ENCODE measurements at places on chromosomes 11 and 22.

DNA sequence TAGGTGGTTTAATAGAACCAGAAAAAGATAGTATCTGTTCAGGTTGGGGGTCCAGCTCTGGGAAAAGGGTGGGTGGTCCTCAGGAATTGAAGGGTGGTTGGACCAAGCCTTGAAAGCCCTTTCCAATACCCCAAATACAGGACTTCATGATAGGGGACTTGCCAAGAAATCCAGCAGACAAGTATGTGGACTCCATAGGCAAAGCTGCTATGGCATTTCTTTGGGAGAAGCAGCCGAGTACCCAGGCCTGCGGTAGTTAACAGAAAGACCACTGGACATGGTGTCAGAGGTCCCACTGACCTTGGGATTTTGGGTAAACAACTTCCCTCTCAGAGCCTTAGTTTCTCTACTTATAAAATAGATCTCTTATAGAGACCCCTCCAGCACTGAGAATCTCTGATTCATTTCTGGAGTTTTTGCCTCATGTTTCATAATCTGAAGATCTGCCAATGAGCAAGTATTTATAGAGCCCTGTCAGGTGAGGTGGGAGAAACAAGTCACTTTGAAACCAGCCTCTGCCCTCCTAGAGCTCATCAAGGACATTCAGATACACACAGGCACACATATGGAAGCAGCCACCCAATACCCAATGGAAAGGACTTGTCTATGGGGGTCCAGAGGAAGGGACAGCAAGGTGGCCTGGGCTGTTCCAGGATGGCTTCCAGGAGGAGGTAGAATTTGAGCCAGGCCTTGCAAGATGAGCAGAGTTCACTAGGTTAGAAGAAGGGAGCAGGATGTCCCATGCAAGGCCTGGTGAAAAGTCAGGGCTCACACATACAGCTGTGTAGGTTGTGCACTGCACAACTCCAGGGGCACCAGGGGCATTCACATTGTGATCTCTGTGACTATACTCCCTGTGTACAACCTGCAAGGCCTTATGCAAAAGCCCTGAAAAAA, 31.0 kb upstream of the ACCSL start:
- no peak for DNase-seq

- DNase-seq: no peak
These were observed 45.4 kb downstream of the PIK3C2A start for GRCh38 chr11:17162376-17162775.

DNA sequence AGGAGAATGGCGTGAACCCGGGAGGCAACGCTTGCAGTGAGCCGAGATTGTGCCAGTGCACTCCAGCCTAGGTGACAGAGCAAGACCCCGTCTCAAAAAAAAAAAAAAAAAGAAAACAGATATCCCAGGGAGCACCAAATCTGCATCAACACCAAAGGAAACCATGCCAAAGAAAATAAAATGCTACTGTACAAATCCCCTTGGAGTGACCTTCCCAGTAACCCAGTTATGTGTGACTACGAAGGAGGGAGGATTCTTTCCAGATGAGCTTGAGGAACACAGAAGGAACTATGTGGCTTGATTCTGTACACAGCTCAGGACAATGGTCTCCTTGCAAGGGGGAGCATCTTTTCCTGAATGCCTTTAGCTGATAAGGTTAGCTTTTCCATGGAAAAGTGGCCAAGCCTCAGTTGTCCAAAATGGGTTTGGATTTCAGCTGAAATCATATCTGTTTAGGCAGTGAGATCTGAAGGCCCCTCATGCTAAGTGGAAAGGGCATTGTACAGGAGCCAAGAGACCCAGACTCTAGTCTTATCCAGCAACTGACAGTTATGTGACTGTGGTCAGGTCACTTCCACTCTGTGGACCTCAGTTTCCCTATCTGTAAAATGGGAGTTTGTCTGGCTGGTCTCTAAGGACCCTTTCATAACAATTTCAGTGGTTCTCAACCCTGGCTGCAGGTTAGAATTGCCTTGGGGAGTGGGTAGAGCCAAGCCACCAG, 87.6 kb upstream of the TIMP3 start:
- DNase-seq: no peak

DNA sequence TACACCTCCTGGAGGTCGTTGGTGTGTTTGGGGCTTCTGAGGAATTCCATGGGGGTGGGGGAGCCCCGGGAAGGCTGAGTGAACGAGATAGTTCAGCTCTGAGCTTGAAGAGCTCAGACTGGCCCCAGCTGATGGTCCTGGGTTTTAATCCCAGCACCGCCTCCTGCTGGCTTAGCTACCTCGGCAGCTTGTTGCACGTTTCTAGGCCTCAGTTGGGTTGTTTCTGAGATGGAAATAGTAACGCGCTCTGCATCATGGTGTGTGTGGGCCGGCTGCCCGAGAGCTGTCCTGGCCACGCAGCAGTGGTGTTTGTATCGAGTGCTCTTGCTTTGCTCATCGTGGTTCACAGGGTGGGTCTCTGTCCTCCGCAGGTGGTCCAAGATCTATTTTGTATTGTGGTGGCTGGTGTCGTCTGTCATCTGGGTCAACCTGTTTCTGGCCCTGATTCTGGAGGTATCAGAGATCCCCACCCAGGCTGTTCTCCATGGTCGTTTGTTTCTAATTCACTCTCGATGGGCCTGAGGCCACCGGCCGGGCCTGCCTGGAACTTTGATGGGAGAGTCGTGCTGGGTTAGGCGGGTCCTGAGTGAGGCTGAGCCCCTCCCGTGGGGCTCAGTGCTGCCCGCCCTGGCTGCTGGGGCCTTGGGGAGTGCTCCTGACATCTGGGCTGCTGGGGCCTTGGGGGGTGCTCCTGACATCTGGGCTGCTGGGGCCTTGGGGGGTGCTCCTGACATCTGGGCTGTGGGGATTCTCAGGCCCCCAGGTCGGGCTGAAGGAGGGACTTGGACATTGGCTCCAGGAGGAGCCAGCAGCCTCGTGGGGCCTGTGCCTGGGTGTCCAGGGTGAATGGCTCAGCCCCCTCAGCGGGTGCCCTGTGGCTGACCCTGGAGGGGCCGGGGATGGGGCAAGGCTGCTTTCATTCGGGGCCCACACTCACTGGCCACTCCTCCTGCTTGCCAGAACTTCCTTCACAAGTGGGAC, 37.7 kb downstream of the TPCN2 start:
- no peak for DNase-seq

DNA sequence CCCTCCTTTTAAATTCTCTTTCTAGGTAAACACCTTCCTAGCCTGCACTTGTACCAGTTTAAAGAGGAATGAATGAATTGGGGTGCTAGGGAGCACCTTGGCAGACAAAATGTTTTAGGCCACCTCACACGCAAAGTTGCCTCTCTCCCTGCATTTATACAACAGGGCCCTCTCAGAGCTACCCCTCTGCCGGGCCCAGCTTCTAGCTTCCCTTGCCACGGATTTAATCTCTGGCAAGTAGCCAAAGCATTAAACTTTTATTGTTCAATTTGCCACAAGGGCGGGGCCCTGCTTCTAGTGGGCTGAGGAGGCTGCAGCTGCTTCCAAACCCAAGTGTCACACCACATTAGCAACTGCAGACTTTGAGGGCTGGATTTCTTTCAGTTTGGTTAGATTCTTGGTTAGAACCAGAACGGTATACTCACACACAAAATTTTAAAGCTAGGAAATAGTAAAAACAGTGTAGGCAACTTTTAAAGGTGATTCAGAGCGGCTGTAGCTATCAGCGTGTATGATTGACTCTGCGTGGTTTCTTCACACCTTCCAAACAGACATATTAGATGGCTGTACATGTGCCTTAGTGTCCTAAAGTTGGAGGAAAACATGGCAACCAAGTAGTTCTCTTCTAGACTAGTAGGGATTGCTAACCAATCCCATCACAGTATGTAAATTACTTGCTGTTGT, 6.5 kb downstream of the KREMEN1 start:
- DNase-seq: no peak

GRCh38 chr11:124638500-124638899, 15.8 kb downstream of the TBRG1 start:
- no peak for DNase-seq

DNA sequence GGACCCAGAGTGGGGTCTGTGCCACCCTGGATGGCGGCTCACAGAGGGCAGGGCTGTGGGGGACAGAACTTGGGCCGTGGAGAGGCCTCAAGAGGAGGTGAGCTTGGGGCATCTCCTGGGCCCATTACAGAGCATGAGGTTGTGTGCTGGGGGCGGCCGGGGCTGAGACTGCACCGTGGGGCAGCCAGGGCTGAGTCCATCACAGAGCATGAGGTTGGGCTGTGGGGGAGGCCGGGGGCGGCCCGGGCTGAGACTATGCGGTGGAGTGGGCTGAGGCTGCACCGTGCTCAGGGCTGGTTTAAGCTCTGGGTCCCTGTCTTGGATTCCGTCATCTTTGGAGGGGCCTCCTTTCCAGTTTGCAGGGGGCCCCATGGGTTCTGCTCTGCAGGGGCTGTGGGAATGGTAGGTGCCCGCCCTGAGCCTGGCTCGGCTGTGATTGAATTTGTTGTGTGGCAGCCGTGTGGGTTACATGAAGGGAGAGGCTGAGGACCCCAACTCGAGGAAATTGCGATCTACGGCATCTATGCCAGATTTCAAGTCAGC, 38.1 kb upstream of the MUC5AC start:
- no peak for DNase-seq

GRCh38 chr22:20783844-20784723, 10.2 kb downstream of the SERPIND1 start:
- DNase-seq: no peak

DNA sequence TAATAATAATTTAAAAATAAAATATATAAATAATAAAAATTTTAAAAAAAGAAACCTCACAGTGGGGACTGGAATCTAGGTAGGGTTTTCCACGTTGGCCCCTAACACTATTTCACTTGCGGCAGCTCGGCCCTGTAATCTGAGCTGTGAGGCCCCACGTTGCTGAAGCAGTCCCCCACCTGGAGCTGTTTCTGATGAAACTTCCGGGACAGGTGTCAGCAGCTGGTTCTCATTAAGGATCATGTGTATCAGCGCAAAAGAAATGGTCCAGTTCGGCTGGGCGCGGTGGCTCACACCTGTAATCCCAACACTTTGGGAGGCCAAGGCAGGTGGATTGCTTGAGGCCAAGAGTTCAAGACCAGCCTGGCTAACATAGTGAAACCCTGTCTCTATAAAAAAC, 17.3 kb downstream of the RHOD start:
- DNase-seq: no peak

DNA sequence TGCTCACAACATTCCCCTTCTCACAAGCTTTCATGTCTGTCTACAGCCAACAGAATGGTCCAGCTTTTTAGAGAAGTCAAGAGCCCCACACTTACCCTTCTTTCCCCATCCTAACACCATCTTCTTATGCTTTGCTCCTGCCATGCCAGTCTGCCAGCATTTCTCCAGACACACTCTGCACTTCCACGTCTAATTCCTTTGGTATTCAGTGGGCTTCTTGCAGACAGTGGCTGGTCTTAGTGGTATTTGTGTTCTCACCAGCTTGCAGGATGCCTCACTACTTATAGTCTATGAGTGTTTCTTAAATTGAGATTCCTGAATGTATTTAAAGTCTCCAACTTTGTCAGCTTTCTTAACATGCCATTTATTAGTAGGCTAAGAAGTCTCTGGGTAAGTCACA, 154.4 kb downstream of the BBOX1 start:
- no peak for DNase-seq

DNA sequence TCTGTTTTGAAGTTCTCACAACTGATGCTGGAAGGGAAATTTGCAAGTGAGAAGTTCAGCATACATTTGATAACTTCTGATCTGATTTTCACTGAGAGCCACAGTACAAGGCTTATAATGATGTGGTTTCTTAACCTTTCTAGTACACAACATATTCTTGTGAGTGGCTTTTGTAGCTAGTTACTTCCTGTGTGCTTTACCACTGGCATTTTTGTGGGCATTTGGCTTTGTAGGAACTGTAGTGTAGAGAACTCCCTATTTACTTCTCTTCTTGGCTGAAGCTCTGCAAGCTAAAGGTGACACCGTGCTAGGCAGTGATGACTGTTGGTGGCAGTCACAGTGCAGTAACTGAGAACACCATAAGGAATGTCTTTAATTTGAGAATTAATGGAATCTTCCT, 14.9 kb downstream of the USP47 start:
- no peak for DNase-seq

DNA sequence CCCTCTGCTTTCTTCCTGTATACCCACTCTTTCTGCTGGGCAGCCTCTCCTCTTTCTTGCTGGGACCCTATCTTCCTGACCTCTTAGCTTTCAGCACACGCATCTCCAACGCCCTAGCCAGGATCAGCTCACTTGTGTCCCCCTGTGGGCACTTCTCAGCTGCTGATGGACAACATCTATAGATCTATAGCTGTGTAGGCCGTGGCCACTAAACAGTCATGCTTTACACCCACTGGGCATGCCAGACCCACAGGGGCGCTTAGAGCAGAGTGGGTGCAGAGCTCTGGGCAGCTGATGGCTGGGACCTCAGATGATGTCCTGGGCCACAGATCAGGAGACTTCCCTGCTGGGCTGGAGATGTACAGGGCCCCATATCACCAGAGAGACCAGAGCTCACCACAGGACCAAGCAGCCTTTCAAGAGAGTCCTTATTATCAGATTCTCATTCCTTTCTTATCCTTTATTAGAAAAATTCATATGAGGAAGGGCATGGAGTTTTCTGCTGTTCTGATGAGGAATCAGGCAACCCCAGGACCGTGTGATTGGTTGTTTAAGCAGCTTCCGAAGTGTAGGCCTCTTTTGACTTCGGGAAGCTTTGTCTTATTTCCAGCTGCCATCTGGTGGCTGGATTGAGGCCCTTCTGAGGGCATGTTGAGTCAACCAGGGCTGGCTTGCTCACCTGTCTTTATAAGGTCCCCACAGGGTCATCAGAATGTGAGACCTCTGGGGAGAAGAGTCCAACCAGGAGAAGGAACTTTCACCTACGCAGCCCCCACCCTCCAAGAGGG, 60.5 kb downstream of the OSBP2 start:
- DNase-seq: no peak

GRCh38 chr11:46640036-46640788, 22.9 kb downstream of the ATG13 start:
- DNase-seq: no peak

DNA sequence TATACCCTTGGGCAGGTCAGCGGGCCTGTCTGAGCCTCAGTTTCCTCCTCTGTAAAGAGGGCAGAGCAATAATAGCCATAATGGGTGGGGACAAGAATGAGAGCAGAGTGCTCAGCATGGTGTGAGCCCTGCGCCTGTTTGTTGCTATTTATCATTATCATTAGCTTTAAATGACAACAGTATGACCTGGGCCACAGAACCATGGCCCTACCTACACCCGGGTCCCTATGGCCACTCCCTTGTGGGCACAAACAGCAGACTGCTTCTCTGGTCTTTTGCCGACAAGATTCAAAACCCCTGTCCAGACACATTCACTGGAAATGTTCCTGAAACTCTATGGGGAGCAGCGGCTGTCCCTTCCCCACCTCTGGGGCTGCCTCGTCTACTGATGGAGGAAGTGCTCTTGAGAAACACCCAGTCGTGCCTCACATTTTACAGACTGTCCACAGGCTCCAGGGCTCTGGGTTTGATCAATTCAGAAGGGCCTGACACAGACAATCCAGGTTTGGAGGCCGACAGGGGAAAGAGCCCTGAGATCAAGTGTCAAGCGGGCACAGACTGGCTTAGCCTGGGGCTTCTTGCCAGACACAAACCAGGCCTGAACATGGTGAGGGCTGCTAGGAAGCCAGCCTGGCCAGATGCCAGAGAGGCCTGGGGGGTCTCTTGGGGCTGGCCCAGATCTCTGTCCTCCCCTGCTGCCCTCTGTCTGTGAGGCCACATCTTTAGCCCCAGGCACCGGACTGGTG, 112.5 kb upstream of the CD82 start:
- DNase-seq: no peak
